ENCODE measurements at places on chromosomes 5 and 9. TPM values are rescaled to one million over a fixed set of nuclear protein-coding genes. Genes with fewer than 3 reads are reported as not detected.

DNA sequence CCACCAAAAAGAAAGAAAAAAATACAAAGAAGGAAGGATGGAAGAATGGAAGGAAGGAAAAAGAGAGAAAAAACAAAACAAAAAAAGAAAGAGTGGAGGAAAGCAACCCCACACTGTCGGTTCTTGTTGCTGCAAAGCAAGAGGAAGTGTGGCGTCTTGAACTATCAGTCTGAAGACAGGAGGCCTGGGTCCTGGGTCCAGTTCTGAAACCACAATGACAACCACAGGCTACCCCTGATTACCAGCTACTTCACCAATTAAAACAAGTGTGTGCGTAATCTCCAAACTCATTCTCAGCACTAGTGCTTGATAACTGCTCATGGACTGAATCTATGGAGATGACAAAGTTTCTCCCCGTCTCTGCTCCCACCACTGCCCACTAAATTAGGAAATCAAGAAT lies 93.7 kb downstream of the RASEF start:
- H3K27me3 ChIP-seq = no peaks in the 10 kb centered on the region
- H3K4me1 ChIP-seq = no peaks in the 10 kb centered on the region
- H3K27ac ChIP-seq = no peak overlapping the region
- H3K4me3 ChIP-seq = no peak overlapping the region
- DNase-seq = no peak

DNA sequence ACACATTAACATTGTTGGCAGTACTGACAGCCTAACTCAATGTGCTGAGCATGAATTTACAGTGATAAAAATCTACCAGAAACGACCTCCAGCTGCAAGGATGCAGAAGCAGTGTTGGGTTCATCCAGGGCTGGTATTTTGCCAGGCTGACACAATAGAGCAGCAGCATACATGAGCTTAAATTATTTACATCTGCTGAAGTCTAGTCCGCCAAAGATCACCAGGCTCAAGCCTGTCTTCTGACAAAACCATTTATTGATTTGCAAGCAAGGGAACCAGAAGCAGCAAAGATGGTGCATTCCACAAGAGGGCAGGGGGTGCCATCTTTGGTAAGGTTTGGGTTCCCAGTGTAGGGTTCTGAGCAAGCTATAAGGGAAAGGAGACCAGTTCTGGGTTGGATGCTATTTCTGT lies 8.7 kb upstream of the C5orf34 start:
- peaks cover 29% of the 10 kb centered on the region for H3K36me3 ChIP-seq
- no peak overlapping the region for H3K27ac ChIP-seq
- DNase-seq = no peak
- no peak overlapping the region for H3K4me3 ChIP-seq

GRCh38 chr5:135426102-135427082 lies 20.8 kb downstream of the DCANP1 start:
- H3K27ac ChIP-seq = no peak overlapping the region
- no peak overlapping the region for H3K4me3 ChIP-seq
- peaks cover 4% of the 10 kb centered on the region for H3K27me3 ChIP-seq
- no peaks in the 10 kb centered on the region for H3K4me1 ChIP-seq
- DNase-seq = no peak
- no peaks in the 10 kb centered on the region for H3K36me3 ChIP-seq

- H3K27ac ChIP-seq = no peak overlapping the region
- no peaks in the 10 kb centered on the region for H3K27me3 ChIP-seq
- no peak for DNase-seq
- H3K4me3 ChIP-seq = no peak overlapping the region
These were observed 56.3 kb downstream of the STX17 start for GRCh38 chr9:99962680-99963261.

DNA sequence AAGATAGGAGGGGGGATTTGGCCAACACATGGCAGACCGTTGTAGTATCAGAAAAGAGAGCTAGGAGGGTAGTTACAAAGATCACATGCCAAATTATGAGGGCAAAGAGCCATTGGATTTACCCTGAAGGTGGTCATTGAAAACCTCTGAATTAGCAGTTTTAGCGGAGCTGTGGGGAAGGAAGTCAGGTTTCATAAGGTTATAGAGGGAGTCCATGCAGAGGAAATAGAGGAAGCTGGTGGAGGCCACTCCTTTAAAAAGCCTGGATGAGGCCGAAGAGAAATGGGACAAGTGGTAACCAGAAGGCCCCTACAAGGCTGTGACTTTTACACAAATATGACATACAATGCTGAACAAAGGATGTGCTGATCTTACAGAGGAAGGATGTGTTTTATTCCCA lies 13.2 kb downstream of the DOCK8 start:
- no peak for DNase-seq
- H3K4me3 ChIP-seq = no peak overlapping the region
- H3K4me1 ChIP-seq = no peaks in the 10 kb centered on the region
- no peaks in the 10 kb centered on the region for H3K27me3 ChIP-seq
- no peak overlapping the region for H3K27ac ChIP-seq

GRCh38 chr9:86708918-86709835 lies 238.1 kb downstream of the GAS1 start:
- no peak overlapping the region for H3K27ac ChIP-seq
- no peaks in the 10 kb centered on the region for H3K27me3 ChIP-seq
- DNase-seq = no peak
- no peaks in the 10 kb centered on the region for H3K4me1 ChIP-seq
- no peaks in the 10 kb centered on the region for H3K36me3 ChIP-seq

GRCh38 chr9:137722481-137722880 lies 103.7 kb downstream of the EHMT1 start:
- DNase-seq = no peak
- H3K27me3 ChIP-seq = no peaks in the 10 kb centered on the region
- no peak overlapping the region for H3K4me3 ChIP-seq
- no peak overlapping the region for H3K27ac ChIP-seq

- H3K4me1 ChIP-seq = no peaks in the 10 kb centered on the region
- no peaks in the 10 kb centered on the region for H3K27me3 ChIP-seq
- H3K4me3 ChIP-seq = no peak overlapping the region
- no peaks in the 10 kb centered on the region for H3K36me3 ChIP-seq
These were observed 14.6 kb downstream of the ENTREP1 start for GRCh38 chr9:69339620-69340019.

DNA sequence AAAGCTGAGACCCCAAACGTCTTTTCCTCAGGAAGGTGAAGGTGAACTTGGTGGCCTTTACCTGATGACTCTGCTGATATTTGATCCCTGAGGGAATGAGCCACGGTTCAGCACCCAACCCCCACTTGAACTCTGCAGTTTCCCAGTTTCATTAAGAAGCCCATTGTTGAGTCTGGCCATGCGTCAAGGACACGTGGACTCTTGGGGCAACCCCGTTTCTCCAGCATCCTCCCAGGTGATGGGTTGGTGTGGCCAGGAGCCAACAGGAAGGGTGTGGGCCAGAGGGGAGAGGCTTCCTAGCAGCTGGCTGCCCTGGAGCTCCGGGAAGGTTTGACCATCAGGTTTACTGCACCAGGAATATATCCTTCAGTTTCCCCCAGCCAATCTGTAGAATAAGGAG lies 59.5 kb upstream of the GNE start:
- H3K4me1 ChIP-seq = peaks cover 5% of the 10 kb centered on the region
- H3K4me3 ChIP-seq = no peak overlapping the region
- H3K27me3 ChIP-seq = no peaks in the 10 kb centered on the region
- no peak overlapping the region for H3K27ac ChIP-seq
- no peaks in the 10 kb centered on the region for H3K36me3 ChIP-seq

GRCh38 chr5:163456840-163457239 lies 3.1 kb downstream of the NUDCD2 start:
- H3K36me3 ChIP-seq = peaks cover 5% of the 10 kb centered on the region
- H3K27me3 ChIP-seq = no peaks in the 10 kb centered on the region
- H3K27ac ChIP-seq = no peak overlapping the region
- no peak for DNase-seq
- H3K4me1 ChIP-seq = peaks cover 9% of the 10 kb centered on the region

- no peak overlapping the region for H3K27ac ChIP-seq
- H3K4me1 ChIP-seq = no peaks in the 10 kb centered on the region
- no peak for DNase-seq
- H3K4me3 ChIP-seq = no peak overlapping the region
These were observed 868.0 kb upstream of the CTNND2 start for GRCh38 chr5:12772276-12772675.

- peaks cover 20% of the 10 kb centered on the region for H3K4me1 ChIP-seq
- no peaks in the 10 kb centered on the region for H3K27me3 ChIP-seq
- DNase-seq = no peak
- no peak overlapping the region for H3K4me3 ChIP-seq
- H3K27ac ChIP-seq = peak overlapping the region; percentile 89
These were observed 399.8 kb upstream of the PIK3R1 start for GRCh38 chr5:67815455-67816391.

DNA sequence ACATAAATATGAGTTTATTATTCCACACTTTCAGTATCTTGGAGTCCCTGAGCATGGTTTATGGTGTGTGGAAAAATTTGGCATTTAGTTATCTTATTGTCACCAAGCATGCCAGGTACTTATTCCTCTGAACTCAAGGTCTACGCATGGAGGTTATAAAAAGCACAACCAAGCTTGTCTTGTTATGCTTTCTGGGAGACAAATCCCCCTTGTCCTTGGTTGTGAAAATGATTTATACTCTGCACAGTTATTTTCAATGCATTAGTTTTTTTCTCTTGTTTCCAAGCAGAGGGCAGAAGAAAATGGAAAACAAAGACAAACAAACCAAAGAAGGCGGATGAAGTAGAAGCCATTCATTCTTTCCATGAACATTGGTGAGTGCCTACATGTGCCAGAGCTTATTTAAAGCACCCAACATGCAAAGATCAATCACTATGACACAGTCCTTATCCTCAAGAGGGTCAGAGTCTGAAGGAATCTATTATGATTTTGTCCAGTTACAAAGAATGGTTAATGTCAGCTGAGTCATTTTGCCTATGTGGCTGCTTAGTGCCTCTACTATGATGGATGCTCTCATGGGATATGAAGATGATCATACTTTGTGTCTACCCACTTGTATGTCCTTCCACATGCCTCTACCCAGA lies 323.1 kb downstream of the TENT4A start:
- H3K4me1 ChIP-seq = no peaks in the 10 kb centered on the region
- no peaks in the 10 kb centered on the region for H3K36me3 ChIP-seq
- no peak overlapping the region for H3K27ac ChIP-seq
- no peaks in the 10 kb centered on the region for H3K27me3 ChIP-seq

DNA sequence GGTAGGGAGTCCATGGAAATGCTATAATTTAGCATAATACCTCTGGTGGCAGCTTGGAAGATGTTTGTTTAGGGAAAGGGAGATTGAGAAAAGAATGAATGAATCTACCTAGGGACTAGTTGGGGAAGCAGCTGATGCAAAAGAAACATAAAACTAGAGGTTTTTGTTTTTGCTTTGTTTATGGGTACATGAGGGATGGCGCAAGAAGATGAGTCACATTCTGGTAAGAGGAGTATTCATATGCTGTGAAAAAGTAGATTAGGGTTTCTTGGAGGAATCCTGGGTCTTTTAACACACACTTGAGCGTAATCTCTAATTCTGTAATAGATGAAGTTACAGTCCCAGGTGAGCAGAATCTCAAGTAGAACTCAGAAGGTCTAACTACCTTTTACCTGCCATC lies 17.1 kb downstream of the C9orf43 start:
- H3K4me1 ChIP-seq = no peaks in the 10 kb centered on the region
- H3K36me3 ChIP-seq = no peaks in the 10 kb centered on the region
- no peak overlapping the region for H3K4me3 ChIP-seq
- H3K27me3 ChIP-seq = no peaks in the 10 kb centered on the region

SPATA31D4 gene
- not detected for polyA plus RNA-seq

ZNF300 gene
- 0.53 TPM for polyA plus RNA-seq

SPOCK1 gene
- 0.18 TPM for polyA plus RNA-seq

KIF24 gene
- 0.13 TPM for polyA plus RNA-seq

DCAF12 gene
- polyA plus RNA-seq = 8.4 TPM

TUSC1 gene
- polyA plus RNA-seq = 6.3 TPM

WDR38 gene
- polyA plus RNA-seq = not detected

LECT2 gene
- polyA plus RNA-seq = 27.4 TPM

LCN9 gene
- not detected for polyA plus RNA-seq

CD72 gene
- polyA plus RNA-seq = 2.2 TPM

FOXD1 gene
- polyA plus RNA-seq = not detected

Data from liver (tissue), 10 donors.